Lung microvascular endothelial cell (primary cell): ENCODE measurements at places on chromosomes 2 and 18. TPM values are rescaled to one million over a fixed set of nuclear protein-coding genes. Genes with fewer than 3 reads are reported as not detected.

DNA sequence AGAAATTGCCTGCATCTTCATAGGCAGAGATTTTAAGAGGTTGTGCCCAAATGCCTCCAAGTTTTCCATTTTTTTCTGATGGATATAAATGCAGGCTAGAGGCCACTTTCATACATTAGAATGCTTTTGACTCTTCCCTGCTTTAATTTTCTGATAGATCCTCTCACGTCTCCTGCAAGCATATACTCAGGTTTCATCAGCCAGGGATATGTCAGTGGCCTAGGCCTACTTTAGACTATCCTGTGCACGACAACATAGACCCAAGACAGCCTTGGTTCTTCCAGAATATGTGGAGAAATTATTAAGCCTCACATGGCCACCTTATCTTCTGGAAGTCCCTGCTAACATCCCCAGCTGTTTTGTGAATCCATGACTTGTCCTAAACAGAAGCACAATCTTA is 415.9 kb downstream of the TDRD15 start:
- no peak for DNase-seq

Gene ATG4B
- total RNA-seq: 26.2 and 39.1 TPM in 2 replicates

GRCh38 chr18:52903857-52904256 is 563.9 kb downstream of the DCC start:
- no peak for DNase-seq

GRCh38 chr2:192487636-192488035 is 292.9 kb upstream of the TMEFF2 start:
- no peak for DNase-seq

GRCh38 chr2:49950646-49951045 is 796.3 kb upstream of the FSHR start:
- DNase-seq: no peak

Gene SERPINB3
- not detected in 2 replicates for total RNA-seq

DNA sequence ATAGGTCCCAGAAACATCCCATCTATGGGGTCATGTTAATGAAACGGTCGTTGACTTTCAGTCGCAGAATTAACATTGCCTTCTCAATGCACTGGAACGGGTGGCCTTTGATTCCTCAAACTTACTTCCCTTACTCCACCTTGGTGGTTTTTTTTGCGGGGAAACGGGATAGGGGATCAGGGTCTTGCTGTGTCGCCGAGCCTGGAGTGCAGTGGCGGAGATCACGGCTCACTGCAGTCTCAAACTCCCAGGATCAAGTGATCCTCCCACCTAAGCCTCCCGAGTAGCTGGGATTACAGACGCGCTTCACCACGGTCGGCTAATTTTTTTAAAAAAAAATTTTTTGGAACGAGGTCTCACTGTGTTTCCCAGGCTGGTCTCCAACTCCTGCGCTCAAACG is 754 bp downstream of the ATG16L1 start:
- peak; percentile 25 for DNase-seq

DNA sequence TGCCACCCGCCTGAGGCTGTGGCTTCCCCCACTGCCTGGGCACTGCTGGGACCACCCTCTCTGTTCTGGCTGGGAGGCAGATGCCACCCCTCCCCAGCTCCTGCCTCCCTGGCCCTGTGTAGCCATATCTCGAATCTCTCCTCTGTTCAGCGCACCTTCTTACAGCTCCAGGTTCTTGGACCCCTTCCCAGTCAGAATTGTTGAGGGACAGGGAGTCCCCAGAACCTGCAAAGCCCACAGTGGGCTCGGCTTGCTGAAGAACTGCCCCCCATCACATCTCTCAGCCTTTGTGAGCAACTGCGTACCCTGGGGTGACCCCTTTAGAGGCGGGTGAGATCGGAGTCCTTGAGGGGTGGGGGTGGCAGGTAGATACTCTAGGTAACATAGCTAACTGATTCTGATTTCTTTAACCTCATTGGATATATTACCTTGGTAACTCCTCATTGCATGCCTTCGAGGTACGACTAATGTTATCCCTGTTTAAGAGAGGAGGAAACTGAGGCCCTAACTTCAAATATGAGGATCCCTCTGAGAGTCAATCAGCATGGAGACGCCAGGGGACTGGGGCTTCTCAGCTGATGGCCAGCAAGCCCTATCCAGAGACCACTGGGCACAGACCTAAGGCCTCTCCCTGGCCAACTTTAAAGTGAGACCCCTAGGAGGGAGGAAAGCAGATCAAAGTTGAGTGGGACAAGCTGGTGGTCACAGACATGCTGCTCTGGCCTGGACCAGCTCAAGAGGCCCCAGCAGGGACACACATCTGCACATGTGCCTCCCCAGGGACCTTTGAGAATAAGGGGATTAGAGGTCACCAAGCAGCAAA is 101.3 kb downstream of the CAPN13 start:
- no peak for DNase-seq

- no peak for DNase-seq
Observed at GRCh38 chr18:49795612-49796552, 17.5 kb downstream of the ACAA2 start.

Gene ONECUT2
- total RNA-seq: under 0.01 TPM in 1 of 2 replicates, not detected in the other

Gene SLC9A4
- not detected in 2 replicates for total RNA-seq

GRCh38 chr2:207238831-207239701 is 73.3 kb upstream of the KLF7 start:
- peak; percentile 96 for DNase-seq

GRCh38 chr2:101263377-101263800 is 10.7 kb downstream of the CNOT11 start:
- no peak for DNase-seq

Gene ASTL
- not detected in 2 replicates for total RNA-seq

Gene ARID5A
- 8.5 and 9.7 TPM in 2 replicates for total RNA-seq

Gene TWIST2
- 0.20 and 0.44 TPM in 2 replicates for total RNA-seq

Gene DES
- 0.20 TPM in 1 of 2 replicates, not detected in the other for total RNA-seq

Gene CCDC102B
- 13.1 and 17.7 TPM in 2 replicates for total RNA-seq

DNA sequence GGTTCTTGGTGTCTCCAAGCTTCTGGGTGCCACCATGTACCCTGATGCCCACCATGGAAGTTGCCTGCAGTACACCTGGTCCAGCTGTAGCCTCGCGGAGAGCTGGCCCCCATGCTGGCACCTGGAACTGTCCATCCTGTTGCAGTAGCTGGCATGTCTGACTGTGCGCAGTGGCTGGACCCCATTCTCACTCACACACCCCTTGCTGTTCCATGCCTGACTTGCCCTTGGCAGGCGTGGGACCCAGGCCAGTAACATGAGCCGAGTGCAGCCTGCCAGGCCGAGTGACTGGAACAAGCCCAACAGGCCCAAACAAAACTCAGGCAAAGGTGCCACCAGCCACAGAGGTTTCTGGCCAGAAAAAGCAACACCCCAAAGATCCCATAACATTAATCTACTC is 73.8 kb downstream of the NEURL3 start:
- no peak for DNase-seq

DNA sequence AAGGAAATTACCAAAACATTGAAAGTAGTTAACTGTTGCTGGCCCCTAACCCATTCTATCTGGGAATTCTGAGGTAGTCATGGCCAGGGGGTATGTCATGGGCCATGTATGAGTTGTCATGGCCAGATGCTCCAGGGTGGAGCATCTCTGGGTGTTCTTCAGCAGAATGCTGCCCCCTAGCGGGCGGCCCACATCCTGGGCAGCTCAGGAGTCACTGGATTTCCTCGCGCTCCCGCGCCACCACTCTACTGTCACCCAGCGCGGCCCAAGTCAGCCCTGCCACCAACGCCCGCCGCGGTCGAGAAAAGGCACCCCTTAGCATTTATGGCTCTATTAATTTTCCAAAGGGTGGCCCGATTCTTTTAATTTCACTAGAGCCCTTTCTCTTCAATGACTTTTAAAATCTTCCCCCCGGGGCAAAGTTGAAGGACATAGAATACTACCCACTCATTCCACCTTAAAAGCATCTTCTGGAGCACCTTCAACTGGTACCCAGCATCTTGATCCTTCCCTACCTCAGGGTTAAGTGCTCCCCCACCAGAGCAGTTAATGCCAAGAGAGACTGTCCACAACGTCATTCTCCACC is 41.6 kb downstream of the PKDCC start:
- peak; percentile 74 for DNase-seq

DNA sequence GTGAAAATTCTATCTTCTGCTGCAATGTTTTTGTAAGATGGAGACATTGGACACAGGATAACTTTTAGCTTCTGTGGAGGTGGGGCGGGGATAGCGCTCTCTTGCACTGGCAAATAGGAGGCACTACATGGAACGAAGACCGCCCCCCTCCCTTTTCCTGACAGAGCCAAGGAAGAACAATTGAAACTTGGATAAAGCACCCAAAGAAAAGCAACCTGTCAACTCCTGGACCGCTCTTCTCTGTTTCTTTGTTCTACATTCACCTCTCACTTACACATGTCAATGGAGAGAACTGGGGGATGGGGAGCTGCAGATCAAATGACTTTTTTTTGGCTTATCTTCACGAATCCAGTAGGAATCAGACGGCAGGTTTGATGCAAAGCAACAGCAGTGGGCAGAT is 126.3 kb upstream of the CHAC2 start:
- no peak for DNase-seq

DNA sequence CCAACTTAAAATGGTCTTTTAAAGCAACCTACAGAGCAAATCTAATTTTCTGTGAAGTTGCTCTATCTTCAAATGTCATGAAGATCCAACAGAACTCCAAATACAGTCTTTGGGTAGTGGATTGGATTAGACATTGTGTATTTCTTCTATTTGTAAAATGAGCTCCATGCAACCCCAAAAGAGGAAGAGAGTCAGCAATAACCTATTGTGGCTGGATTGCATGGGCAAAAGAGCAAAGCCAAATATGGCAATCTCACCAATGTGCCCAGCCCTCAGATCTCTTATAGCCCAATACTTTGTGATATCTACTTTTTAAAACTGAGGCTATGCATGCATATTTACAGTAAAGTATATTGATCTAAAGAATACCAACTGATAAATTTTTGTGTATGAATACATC is 146.3 kb downstream of the TXNL1 start:
- DNase-seq: no peak

GRCh38 chr2:27264253-27264752 is 1.5 kb upstream of the SLC30A3 start:
- no peak for DNase-seq

- peak; percentile 33 for DNase-seq
Observed at GRCh38 chr2:40281021-40281940, 170.6 kb downstream of the SLC8A1 start.

- DNase-seq: no peak
Observed at GRCh38 chr2:79721061-79721460, 208.2 kb downstream of the CTNNA2 start.

- no peak for DNase-seq
Observed at GRCh38 chr2:207926989-207927300, 98.4 kb downstream of the PLEKHM3 start.

DNA sequence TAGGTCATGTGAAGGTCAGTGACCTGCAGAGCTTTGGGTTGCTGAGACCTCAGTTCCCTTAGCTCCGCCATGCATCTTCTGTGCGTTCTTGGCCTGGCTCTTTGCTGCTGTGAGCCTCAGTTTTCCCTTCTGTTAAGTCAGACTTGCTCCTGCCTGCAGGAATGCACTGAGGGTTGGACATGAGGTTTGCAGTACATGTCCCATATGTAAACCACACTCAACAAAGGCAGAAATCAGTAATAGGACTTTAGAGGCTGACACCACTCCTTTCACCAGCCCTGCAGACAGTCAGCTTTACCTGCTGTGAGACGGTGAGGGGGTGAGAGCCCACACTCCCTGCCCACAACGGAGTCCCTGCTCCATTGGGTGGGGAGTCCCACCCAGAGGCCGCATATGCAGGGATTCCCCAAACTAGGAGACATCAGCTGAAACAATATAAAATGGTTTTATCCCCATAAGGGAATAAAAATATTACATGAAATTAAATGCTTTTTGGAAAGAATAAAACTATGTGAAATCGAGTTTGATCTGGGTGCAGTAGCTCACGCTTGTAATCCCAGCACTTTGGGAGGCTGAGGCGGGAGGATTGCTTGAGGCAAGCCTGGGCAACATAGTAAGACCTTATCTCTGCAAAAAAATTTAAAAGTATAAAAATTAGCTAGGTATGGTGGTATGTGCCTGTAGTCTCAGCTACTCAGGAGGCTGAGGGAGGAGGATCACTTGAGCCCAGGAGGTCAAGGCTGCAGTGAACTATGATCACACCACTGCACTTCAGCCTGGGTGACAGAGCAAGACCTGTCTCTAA is 55.1 kb downstream of the MYO7B start:
- no peak for DNase-seq

DNA sequence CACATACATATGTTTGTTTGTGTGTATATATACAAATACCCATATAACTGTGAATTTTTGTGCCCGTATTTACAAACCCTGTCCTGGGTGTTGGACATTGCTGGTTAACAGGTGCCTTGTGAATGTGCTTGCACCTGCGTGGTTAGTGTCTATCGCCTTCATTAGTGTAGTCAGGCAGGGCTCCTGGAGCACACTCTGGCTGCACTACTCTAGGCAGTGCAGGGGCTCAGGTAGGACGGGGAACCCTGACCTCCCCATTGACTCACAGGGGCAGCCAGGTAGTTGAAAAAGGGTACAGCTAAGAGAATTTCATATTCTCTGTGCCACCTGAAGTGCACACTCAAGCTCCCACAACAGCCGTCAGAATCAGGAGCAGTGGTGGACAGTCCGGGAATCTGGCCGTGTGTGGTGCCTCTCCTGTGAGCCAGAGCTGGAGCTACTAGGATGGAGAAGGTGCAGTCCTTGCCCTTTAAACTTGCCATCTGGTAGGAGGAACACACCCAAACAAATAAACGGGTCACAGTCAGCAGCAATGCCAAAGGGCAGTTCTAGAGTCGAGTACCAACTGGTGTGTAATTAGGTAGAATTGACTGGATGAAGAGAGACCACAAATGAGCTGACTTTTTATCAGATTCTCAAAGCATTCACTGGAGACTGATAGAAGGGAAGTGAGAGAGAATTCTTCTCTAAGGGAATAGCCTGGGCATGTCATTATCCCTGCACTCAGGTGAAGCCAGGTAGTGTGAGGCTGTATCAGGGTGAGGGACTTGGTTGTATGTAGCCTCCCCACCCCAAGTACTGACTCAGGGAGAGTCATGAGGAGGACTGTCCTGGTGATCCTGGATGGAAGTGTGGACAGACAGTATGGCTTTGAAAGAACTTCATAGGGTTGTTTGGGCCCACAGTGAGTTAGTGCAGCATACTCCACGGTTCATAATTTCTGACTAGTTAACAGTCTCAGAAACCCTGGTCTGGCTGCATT is 44.1 kb downstream of the FARP2 start:
- no peak for DNase-seq

DNA sequence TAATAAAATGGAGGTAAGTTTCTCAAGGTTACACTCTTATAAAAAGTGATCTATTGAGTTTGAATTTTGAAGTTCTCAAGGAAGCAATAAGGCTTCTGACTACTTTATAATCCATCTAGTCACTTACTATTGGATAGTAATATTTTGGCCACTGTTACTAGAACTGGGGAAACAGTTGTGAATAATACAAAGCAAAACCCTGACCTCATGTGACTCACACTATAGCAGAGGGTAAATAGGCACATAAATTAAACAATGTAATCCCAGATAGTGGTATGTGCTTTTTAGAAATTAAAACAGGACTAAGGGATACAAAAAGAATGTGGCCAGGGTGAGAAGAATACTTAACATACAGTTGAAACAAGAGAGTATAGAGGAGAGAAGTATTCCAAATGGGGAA is 78.6 kb downstream of the CALCRL start:
- DNase-seq: peak; percentile 56

- DNase-seq: peak; percentile 19
Observed at GRCh38 chr2:164565359-164565758, 55.9 kb downstream of the GRB14 start.

- DNase-seq: no peak
Observed at GRCh38 chr2:45814951-45815621, 163.6 kb downstream of the PRKCE start.
